ENCODE measurements at places on chromosomes 3 and 15.
A peak's percentile ranks its signal among the peaks of the same experiment; 100 is the strongest.

DNA sequence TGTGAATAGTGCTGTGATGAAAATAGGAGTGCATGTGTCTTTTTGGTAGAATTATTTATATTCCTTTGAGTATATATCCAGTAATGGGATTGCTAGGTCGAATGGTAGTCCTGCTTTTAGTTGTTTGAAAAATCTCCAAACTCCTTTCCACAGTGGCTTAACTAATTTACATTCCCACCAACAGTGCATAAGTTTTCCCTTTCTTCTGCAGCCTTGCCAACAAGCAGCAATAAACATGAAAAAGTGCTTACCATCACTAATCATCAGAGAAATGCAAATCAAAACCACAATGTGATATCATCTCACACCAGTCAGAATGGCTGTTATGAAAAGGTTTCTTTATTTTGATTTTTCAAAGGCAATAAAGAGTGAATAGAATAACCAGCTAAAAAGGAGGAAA is 1105.9 kb downstream of the NAALADL2 start:
- no peak for DNase-seq

- no peak for DNase-seq
Measured at GRCh38 chr3:174242311-174243041, 616.7 kb upstream of the NAALADL2 start.

DNA sequence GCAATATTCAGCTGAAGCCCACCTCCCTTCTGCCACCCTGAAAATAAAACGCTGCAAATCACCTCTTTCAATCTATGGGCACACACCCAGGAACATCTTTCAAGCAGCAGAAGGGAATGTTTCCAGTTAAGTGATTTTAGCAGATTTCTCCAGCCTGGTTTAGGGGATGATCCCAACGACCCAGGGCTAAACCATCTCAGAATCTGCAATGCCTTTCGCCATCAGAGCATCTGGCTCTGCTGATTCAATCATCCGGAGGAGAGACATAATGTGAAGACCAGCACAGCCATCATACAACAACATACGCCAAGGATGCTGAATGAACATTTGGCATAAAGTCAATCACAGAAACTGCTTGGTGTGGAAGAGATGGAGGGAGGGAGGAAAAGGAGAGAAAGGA is 15.5 kb upstream of the LRRN1 start:
- DNase-seq, result no peak

DNA sequence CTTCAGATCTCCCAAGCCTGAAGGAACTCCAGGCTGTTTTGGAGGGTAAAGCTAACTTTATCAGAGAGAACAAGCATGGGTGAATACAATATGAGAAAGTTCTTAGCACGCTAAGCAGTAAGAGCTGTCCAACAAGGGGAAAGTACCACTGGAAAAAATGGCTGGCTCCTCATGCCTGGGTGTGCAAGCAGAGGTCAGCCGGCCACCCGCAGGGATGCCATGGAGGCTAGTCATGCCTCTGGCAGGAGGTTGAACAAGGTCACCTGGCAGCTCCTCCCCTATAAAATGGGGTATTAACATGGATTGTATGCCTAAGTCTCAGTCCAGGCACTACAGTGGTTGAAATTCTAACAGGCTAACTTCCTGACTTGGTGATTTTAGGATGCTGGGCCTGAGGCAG is 75.4 kb upstream of the SLC6A1 start:
- no peak for DNase-seq

- no peak for DNase-seq
Measured at GRCh38 chr15:73326157-73326556, 42.6 kb downstream of the HCN4 start.

GRCh38 chr15:98504998-98505397 is 143.3 kb upstream of the IGF1R start:
- DNase-seq, result no peak

DNA sequence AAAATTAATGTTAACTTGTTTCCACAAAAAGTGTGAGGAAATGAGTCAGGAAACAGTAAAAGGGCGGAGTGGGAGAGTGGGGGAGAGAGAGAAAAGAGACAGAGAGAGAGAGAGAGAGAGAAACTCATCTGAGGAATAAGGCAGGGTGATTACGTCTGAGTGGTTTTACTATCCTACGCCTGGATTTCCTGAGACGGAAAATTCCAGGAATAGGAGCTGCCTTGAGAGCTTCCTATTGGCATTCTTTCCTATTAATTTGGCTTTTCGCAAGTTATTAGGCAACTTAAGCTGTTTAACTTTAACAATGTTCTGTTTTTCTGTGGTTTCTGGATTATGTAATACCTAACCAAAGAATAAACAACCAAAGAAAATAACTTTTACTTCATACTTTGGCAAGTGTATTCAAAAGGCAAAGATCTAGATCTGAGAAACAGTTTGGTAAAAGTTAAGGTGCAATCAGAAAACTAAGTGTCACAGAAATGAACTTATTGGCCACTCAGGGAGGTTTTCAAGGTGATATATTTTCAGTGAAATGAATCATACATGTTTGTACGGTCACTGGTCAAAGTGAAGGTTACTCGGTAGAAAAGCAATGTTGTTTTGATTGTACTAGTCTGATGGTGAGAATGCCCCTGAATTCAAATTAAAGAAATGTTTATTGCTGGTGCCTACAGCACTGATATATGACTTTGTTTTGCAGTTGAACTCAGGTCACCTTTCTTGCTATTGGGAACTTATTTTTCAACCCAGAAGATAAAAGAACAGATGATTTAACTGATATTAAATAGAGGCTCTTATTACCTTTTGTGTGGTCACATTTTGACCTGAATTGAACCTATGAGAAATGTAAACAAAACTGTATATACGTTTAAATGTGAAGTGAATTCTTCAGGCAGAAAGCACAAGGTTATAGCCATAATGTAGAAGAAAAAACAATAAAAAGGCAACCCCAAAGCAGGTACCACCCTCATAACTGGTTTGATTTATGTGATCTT is 39.9 kb upstream of the TNFSF10 start:
- DNase-seq, result peak; percentile 55

GRCh38 chr3:63949005-63949404 is 36.8 kb upstream of the SCAANT1 start:
- no peak for DNase-seq

GRCh38 chr3:44887101-44887500 is 12.7 kb downstream of the TGM4 start:
- DNase-seq, result no peak

DNA sequence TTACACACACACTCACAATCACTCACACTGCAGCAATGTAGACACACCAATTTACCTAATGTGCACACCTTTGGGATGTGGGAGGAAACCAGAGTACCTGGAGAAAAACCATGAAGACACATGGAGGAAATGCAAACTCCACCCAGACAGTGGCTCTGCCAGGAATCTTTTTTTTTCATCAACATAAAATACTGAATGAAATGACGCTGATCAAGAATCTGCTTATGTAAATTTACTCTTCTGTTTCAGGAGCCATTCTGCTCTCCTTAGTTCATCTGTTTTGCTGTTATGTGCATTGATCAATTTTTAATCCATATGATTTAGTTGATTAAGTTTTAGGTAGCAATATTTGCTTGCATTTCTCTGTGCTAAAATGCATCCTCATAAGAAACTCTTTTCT is 414.2 kb upstream of the CCDC54 start:
- no peak for DNase-seq

- no peak for DNase-seq
Measured at GRCh38 chr3:48196611-48197010, 8.4 kb upstream of the CDC25A start.

DNA sequence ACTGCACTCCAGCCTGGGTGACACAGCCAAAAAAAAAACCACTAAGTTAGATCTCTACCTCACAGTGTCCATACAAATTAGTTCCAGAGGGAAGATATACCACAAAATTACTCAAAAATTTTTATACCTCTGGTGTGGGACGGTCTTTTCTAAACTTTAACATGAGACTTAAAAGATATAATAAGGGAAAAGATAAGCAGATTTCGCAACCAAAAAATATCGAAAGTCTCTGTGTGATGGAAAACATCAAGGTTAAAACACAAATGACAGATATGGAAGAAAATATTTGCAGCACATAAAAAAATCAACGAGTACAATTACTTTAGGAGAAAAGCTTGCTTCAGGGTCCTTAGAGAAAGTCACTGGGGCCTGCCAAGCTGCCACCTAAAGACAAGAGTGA is 10.5 kb downstream of the HDDC3 start:
- no peak for DNase-seq

Data from stimulated activated CD4-positive, alpha-beta T cell treated with anti-CD3 and anti-CD28 coated beads, Interleukin-4, amount 100 ng/mL, for 24 hours (primary cell).